ENCODE measurements at places on chromosomes 13 and 19.

GRCh38 chr13:112767506-112768471 is 78.0 kb downstream of the ATP11A start:
- DNase-seq = peak; percentile 21

DNA sequence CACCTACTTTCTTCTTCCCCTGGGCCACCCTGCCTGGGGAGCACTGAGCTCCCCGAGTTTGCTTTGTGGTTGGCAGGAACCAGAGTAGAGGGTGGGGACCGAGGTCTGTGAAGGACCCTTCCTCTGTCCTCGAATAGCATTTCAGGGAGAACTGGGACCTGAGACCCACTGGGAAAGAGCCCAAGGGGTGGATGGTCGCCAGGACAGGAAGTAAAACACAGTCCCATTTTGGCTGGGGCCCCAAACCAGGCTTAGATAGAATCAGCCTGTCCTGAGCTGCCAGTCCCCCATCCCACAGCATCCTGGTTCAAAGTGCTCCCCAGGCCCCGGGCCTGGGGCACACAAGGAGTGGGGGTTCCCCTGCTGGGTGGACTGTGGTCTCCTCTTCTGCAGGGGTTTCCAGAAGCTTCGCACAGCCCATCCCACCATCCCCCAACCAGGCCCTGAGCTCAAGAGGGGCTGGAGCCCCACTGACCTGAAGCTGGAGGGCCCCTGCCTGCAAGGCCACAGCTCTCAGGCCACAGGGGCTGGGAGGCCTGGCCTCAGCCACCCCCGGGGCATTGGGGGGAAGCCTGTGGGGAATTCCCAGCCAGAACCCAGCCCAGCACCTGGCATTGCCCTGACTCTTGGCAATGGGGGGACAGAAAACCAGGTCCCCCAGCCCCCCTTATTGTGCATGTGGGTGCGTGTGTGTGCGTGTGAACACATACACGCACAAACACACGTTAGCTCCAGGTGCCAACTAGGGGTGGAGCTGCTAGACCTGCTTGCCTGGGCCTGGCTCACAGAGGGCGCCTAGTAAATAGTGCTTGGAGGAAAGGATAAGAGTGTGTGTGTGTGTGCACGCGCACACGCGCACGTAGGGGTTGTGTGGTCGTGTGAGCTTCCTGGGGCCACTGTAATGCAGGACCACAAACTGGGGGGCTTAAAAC is 995 bp upstream of the MKNK2 start:
- peak; percentile 49 for DNase-seq

- DNase-seq = peak; percentile 66
Measured at GRCh38 chr13:99374994-99375737, 68.0 kb upstream of the GPR183 start.

- DNase-seq = peak; percentile 35
Measured at GRCh38 chr13:30618186-30618929, 638 bp downstream of the USPL1 start.

- no peak for DNase-seq
Measured at GRCh38 chr13:19861762-19862161, 1.7 kb downstream of the ZMYM5 start.

- DNase-seq = no peak
Measured at GRCh38 chr19:43229315-43229714, 23.9 kb upstream of the PSG4 start.

- DNase-seq = no peak
Measured at GRCh38 chr19:45660636-45661035, 7.4 kb upstream of the GIPR start.

DNA sequence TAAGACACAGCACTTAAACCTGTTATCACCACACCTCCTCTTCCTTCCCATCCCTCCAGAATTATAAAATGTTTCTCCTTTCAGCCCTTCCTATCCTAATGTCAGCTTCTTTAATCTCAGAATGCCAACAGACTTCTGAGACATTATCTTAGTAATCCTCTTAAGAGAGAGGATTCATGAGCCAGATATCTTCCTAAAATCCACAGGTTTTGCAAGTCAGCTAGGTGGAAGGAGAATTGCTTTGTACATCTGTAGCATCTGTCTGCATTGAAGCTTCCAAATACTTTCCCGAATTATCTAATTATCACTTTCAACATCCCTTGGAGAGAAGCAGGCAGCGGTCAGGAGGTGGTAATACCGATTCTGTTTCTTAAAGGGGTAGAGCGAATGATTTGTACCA is 179.1 kb downstream of the DCT start:
- no peak for DNase-seq

- no peak for DNase-seq
Measured at GRCh38 chr19:3383121-3383722, 16.8 kb downstream of the NFIC start.

GRCh38 chr13:39578821-39579291 is 24.1 kb downstream of the LHFPL6 start:
- DNase-seq = no peak

- no peak for DNase-seq
Measured at GRCh38 chr13:111584101-111584672, 263.7 kb downstream of the TEX29 start.

- DNase-seq = no peak
Measured at GRCh38 chr19:5580161-5580571, 12.4 kb upstream of the TINCR start.

DNA sequence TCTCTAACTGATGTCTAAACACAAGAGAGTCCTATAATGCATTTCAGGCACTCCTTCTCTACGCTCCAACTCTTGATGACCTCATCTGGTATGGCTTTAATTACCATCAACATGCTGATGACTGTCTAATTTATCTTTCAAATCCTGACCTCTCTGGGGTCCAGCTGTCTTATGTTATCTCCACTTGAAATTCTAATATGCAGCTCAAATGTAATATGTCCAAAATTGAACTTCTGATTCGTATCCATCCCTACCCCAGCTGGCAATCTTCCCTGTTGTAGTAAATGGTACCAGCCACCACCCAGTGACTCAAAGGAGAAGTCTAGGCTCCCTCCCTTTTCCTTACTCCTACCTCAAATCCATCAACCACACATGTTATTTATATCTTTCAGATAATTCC is 288.0 kb upstream of the SLC10A2 start:
- DNase-seq = no peak

DNA sequence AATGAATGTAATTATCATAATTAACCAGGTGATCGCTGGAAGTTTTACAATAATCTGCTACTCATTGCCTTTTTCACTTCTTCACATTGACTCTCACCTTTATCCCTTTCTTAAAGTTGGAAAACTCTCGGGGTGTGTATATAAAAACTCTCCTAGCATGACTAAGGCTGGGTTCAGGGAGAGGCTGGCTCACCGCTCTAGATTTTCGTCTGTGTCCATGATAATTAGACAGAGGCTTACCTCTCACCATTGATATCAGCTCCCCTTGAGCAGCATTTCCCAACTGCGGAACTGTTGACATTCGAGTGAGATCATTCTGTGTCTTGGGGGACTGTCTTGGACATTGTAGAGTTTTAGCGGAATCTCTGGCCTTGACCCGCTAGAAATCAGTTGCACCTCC is 39.4 kb downstream of the NFIX start:
- DNase-seq = no peak

GRCh38 chr19:48511800-48512503 is at the start of gene LMTK3:
TSS of gene LMTK3 (minus strand) at chr19:48511835. CDS start at chr19:48511576, 259 bp downstream.
- DNase-seq = peak; percentile 59

GRCh38 chr13:109699628-109700071 is 86.7 kb downstream of the IRS2 start:
- peak; percentile 36 for DNase-seq

GRCh38 chr13:113460064-113460555 is 6.8 kb upstream of the ADPRHL1 start:
- DNase-seq = no peak

- peak; percentile 99 for DNase-seq
Measured at GRCh38 chr13:41995946-41996345, 35.0 kb upstream of the VWA8 start.

DNA sequence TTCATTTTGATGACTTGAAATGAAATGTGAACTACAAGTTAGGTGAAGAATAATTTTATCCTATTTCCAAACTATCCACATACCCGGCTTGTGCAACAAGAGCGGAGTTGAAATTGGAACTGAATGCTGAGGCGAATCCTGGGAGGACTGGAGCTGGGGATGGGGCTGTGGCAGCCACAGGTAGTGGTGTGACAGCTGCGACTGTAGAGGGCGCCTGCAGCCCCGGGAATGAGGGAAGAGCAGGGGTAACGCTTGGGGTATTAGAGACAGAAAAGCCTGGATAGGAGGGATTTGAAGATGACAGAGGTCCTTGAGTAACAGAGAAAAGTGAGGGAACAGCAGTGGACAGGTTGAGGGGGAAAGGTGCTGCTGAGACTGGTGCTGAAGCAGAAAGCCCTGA is 22.0 kb upstream of the STOML3 start:
- no peak for DNase-seq

DNA sequence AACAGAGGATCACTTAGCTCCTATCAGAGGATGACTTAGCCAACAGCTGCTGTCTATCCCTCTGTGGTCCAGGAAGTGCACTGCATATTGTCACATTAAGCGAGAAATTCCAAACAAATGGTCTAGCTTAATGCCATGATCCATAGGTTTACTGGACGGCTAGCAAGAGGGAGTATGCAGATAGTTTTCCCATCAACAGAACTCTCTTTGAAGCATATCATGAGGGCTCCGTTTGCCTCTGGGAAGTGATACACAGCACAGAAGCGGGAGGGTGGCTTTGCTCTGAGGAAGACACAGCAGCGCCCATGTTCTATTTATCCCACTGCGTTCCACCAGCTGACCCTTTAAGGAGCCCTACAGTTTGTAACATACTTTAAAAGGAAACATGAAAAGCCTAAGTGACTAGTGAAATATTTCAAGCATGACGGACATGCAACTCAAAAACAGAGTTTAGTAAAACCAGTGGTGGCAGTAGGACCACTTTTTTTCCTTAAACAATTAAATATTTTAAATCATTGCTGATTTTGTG is 52.7 kb downstream of the COL4A1 start:
- DNase-seq = no peak

- no peak for DNase-seq
Measured at GRCh38 chr19:16741084-16741483, 21.4 kb downstream of the NWD1 start.

- peak; percentile 58 for DNase-seq
Measured at GRCh38 chr19:48716562-48717291, 2.8 kb downstream of the MAMSTR start.

GRCh38 chr13:25249001-25249543 is 38.2 kb downstream of the MTMR6 start:
- peak; percentile 50 for DNase-seq

- DNase-seq = no peak
Measured at GRCh38 chr19:14835011-14835410, at the start of the genes OR7A5 and OR7C1. TSS of gene OR7A5 (minus strand) at chr19:14835185. CDS start at chr19:14828241, 6,944 bp downstream. TSS of gene OR7C1 (minus strand) at chr19:14835185. CDS start at chr19:14800136, 35,049 bp downstream.

DNA sequence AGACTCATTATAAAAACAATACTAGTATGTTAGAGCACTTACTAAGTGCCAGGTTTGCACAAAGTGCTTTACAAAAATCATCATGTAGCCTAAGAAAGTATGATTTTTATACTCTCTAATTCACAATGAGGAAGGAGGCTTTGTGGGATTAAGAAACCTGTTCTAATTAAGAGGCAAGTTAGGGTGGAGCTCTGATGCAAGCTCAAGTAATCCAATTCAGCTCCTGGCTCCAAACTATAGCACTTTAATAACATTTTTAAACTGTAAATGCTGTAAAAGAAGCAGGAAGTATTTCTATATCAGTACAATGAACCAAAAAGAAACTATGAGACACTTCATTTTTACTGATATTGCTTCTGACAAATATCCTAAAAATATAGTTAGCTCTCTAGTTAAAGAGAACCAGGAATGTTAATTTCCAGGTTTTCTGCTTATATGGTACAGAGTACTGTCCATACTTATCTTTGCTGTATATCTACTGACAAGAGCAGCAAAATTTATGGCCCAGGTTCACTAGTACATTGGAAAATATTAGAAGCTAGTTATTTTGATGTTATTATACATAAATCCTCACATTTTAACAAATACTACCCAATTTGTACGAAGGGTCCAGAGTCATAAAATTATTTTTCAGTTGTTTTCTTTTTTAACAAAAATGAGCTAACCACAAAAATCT is 482.0 kb downstream of the DIAPH3 start:
- no peak for DNase-seq

DNA sequence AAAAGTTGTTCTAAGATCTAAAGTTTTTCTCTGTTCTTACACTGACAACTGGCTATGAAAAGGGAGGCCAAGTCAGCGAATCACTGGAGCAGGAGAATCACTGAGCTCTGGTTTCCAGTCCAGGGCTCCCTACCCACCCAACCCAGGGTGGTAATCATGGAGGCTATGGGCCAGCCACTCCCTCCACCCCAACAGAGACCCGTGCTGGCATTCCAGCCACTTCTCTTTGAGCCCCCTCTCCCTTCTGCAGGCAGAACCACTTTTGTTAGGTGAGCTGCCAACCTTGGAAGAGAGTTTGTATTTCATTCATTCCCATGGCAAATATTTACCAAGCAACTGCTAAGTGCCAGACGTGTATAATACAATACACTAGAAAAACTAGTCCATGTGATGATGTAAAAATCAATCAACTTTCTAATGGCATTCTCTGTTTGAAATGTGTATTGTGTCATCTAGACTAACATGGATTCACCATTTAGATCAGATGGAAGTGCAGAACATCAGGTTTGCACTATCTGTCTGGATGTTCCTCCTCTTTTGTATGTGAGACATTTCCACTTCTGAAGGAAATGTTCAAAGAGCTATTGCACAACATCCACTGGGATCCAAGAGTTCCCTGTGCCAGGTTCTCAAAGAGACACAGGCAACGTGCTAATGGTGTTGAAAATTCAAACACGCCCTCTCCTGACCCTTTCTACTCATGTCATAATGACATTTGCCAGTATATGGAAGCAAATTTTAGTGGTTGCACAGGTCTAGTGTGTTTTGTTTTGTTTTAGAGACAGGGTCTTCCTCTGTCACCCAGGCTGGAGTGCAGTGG is 5.3 kb downstream of the MLNR start:
- no peak for DNase-seq

GRCh38 chr19:31770223-31770622 is 421.0 kb upstream of the TSHZ3 start:
- DNase-seq = peak; percentile 15

- no peak for DNase-seq
Measured at GRCh38 chr13:38718374-38718773, 31.5 kb downstream of the FREM2 start.

GRCh38 chr19:57171551-57172081 is 4.3 kb upstream of the DUXA start:
- DNase-seq = peak; percentile 63

- no peak for DNase-seq
Measured at GRCh38 chr13:70612881-70613280, 504.6 kb upstream of the KLHL1 start.

- no peak for DNase-seq
Measured at GRCh38 chr13:77480066-77480465, 55.4 kb upstream of the SCEL start.

GRCh38 chr13:87244256-87244890 is 426.8 kb upstream of the SLITRK5 start:
- peak; percentile 95 for DNase-seq

GRCh38 chr13:100515410-100515800 is 73.2 kb downstream of the GGACT start:
- no peak for DNase-seq

- no peak for DNase-seq
Measured at GRCh38 chr13:94120878-94121277, 358.6 kb downstream of the DCT start.

Measured in hematopoietic multipotent progenitor cell treated with erythropoietin and hydrocortisone succinate and interleukin-3 and kit ligand, for 6 days (in vitro differentiated cells).